Activated CD8-positive, alpha-beta memory T cell treated with anti-CD3 and anti-CD28 coated beads for 1 hour (primary cell): ENCODE measurements at places on chromosomes 7 and 10.

DNA sequence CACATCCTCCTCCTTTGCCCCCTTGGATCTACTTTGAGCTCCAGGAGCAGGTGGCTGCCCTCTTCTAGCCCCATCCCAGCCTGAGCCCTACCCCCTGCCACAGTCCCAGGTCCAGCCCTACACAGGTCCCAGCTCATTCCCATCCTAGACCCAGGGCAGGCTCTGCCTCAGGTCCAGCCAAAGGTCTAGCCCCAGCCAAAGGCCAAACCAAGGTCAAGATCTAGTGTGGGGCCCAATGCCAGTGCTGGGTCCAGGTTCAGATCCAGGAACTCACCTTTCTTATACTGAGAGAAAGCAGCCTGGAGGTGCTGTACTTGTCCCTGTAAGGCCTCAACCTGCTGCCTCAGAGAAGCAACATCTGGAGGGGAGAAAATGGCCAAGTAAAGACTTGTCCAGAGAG is 8.5 kb downstream of the SFTPD start:
- DNase-seq = no peak

- DNase-seq = no peak
These were observed 4.1 kb downstream of the COL1A2 start for GRCh38 chr7:94398841-94399240.

- DNase-seq = peak; percentile 11
These were observed 71.2 kb upstream of the FOXK1 start for GRCh38 chr7:4610768-4611467.

- DNase-seq = no peak
These were observed 1.1 kb downstream of the HOXA2 start for GRCh38 chr7:27101171-27101956.

- no peak for DNase-seq
These were observed 670 bp upstream of the AGK start for GRCh38 chr7:141550386-141551093.

- no peak for DNase-seq
These were observed 110.5 kb downstream of the CPEB3 start for GRCh38 chr10:92180399-92180798.

GRCh38 chr7:71595176-71595575 is 463.2 kb downstream of the GALNT17 start:
- no peak for DNase-seq
